Heart right ventricle (tissue), 16 donors: ENCODE measurements at places on chromosomes 7 and 10.
A peak's percentile ranks its signal among the peaks of the same experiment; 100 is the strongest.

DNA sequence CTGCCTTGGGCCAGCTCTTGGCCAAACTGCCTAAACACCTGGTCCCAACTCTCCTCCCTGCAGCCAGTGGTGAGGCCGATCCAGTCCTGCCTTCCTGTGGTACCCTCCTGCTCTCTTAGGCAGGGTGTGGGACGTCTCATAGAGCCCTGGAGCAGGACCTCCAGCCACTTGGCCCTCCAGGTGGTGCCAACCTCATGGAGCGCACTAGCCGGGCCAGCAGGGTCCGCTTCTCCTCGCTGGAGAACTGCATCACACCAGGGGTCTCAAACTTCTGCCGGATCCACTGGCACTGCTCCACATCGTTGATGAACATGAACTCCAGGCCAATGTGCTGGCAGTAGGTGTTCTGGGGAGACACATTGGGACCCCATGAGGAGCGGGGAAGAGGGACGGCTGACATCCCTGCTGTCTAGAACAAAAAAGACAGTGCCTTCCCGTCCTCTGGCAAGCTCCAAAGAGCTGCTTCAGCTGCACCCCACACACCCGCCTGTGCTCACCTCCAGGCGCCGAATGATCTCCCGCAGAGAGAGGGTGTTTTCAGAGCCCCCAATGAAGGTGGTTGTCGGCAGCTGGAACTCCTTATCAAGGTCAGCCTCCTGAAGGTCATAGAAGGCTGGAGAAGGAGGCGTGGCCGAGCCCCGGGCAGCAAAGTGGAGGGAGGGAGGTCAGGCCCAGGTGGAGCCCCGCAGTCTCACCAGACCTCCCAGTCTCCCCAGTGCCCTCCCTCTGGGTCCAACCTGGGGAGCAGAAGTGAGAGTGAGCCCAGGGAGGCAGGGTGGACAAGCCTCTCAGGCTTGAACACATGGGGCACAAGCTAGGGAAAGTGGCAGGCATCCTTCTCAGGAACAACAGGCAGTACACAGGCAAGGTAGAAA lies 10.2 kb downstream of the OGDHL start:
- DNase-seq = no peak

DNA sequence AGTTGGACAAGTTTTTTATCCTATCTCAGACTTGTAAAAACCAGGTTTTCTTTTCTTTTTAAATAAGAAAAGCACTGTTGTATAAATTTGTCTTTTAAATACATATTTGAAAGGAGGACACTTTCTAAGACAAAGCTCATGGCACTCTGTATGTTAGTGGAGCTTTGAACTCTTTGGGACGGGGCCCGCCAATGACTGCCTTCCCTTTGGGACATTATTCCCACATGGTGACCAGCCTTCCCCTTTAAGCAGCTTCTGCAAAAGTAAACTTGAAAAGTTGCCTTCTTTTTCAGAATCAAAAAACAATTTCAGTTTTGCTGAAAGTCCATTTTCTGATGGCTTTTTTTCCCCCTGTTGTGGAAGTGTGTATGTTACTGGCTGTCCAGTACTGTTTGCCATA lies 1.8 kb downstream of the CUX1 start:
- DNase-seq = no peak

- no peak for DNase-seq
These were observed 141.6 kb upstream of the AKR1E2 start for GRCh38 chr10:4684434-4684833.

GRCh38 chr10:126391192-126391885 lies 3.1 kb upstream of the ADAM12 start:
- no peak for DNase-seq

DNA sequence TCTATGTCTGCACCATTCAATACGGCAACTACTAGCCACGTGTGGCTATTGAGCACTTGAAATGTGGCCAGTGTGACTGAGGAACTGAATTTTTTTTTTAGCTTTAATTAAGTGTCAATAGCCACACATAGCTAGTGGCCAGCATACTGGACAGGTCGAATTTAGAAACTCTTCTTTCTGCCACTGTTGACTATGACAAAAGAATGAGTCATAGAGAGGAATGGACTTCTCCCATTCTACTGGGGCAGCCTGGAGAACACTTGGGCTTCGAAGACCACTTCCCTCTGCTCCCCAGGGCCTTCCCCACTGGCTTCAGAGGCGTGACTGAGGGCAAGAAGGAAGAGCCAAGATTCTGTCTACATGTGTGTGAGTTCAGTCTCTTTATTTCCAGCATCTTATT lies 137.5 kb downstream of the SNX10 start:
- DNase-seq = no peak

DNA sequence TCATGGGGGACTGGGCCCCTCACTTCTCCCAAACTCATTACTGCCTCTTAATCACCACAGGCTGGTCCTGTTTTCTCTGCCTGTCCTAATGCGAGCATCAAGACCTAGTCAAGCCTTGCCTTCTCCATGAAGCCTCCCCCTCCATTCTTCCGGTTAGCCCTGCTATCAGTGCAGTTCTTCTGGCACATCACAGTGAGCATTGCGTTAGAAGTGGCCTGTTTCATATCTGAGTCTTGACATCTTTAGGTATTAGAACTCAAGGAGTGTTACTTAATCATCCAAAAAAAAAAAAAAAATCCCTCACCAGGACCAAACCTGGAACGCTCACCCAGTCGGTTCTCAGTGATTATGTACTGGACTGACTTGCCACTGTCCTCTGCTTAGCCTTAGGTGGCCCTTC lies 17.4 kb downstream of the SNX10 start:
- DNase-seq = no peak

DNA sequence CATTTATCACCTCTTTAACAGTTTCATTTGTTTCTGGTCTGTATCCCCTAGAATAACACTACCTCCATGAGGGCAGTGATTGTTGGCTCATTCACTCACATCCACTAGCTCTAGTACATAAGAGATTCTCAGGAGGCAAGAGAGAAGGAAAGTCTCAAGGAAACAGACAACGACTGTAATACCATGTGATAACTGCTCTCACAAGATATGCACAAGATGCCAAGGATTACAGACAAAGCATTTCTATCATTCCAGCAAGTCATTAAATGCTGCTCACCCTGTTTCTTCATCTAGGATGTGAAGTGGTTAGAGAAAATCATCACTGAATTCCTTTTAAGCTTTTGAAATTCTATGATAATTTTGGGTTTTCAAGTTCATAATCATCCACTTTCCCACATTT lies 115.3 kb downstream of the HIBADH start:
- DNase-seq = no peak

- DNase-seq = no peak
These were observed 76.2 kb downstream of the WDR11 start for GRCh38 chr10:120927352-120927751.

- peak; percentile 68 for DNase-seq
These were observed 153.0 kb downstream of the GRK5 start for GRCh38 chr10:119360181-119360921.

GRCh38 chr7:34821932-34822558 lies 164.0 kb downstream of the NPSR1 start:
- DNase-seq = no peak
